ENCODE measurements at places on chromosomes 4 and X.

DNA sequence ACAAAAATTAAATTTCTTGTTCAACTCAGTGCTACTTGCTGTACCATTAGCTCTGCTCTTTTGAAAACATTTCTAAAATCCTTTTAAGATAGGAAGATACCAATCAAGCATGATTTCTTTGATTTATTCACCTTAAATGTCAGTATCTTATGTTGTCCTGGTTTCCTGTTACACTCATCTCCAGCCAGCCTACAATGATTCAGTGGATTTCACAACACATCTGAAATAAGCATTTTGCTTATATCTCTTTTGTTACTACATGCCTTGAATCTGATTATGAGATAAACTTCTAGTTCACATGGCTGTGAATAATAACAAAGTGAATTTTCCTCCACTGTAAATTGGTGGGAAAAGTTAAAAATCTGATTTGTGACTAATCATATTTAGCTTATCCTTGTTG, 112.5 kb upstream of the BMP3 start:
- H3K27me3 ChIP-seq: no peaks in the 10 kb centered on the region
- H3K4me1 ChIP-seq: no peaks in the 10 kb centered on the region
- no peak overlapping the region for H3K4me3 ChIP-seq
- no peak for DNase-seq

DNA sequence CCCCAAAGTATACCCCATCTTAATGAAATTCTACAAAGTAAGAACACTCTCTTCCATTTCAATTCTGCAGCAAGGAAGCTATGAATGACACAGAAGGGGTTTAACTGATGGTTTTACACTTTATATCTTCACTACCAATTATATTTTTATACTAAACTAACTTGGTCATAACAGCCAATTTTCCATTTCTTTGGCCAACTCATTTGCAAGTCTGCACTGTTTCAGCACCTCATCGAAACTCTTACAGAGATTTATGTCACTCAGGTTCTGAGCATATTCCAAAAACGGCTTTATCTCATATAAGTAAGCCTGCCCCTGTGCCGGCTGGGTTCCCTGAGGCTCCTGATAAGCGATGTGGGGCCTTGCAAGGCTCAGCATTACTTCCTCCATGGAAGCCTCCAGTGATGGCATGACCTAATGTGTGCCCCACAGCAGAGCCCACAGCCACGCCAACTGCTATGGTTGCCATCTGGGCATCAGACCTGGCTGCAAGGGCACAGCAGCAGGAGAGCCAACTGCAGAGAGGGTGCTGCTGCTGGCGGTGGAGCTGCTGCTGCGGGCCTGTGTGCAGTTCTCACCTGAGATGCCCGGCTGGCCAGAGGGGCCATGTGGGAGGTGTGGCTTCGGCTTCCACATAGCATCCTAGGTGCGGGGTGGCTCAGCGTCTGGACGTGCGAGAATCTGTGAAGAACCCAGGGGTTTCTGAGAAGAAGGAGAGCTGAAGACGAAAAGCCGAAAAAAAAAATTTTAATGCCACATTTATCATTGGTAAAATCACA, 13.4 kb upstream of the IBSP start:
- H3K4me1 ChIP-seq: no peaks in the 10 kb centered on the region
- no peak overlapping the region for H3K4me3 ChIP-seq
- no peaks in the 10 kb centered on the region for H3K27me3 ChIP-seq
- H3K36me3 ChIP-seq: no peaks in the 10 kb centered on the region
- H3K27ac ChIP-seq: no peak overlapping the region
- DNase-seq: no peak

- no peak overlapping the region for H3K4me3 ChIP-seq
- no peak for DNase-seq
- no peak overlapping the region for H3K27ac ChIP-seq
- no peaks in the 10 kb centered on the region for H3K4me1 ChIP-seq
- no peaks in the 10 kb centered on the region for H3K36me3 ChIP-seq
- H3K27me3 ChIP-seq: no peaks in the 10 kb centered on the region
Observed at GRCh38 chr4:102076622-102077021, 268.7 kb downstream of the SLC39A8 start.

DNA sequence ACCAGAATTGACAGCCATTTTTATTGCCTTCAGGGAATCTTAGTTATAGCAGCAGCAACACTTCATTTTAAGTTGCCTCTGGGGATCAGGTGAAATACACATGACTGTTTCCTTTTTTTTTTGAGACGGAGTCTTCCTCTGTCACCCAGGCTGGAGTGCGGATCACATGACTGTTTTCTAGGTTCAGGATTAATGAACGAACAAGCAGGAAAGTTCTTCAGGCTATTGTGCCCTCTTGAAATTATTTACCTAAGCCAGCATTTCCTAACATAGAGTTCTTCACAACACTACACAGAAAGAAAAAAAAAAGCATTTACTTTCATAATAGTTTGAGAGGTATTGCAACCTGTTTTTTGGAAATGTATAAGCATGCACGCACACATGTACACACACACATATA, 2032.8 kb downstream of the PCDH7 start:
- DNase-seq: no peak
- H3K36me3 ChIP-seq: no peaks in the 10 kb centered on the region
- H3K27me3 ChIP-seq: no peaks in the 10 kb centered on the region
- no peak overlapping the region for H3K4me3 ChIP-seq

DNA sequence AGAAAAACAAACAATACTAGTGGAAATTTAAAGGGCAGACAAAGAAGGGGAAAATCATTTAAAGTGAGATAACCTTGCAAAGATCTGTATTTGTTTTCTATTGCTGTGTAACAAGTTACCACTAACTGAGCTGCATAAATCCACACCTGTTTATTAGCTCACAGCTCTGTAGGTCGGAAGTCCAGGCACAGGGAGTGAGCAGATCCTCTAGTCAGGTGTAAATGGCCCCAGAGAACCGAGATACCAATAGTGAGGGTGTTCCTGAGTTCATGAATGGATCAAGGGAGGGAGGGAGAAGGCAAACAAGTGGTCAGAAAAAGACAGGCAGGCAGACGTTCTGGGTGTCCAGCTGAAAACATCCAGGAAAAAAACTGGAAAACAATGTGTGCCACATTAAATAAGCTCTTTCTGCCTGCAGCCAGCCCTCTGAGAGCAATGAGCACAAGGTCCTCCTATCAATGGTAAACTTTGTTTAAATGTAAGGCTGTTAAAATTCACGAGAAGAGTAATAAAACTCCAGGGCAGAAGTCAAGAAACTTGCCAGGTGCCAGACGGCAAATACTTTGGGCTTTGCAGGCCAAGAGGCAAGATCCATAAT, 25.0 kb downstream of the ADGRA3 start:
- H3K4me3 ChIP-seq: no peak overlapping the region
- H3K27me3 ChIP-seq: no peaks in the 10 kb centered on the region
- no peaks in the 10 kb centered on the region for H3K36me3 ChIP-seq
- H3K4me1 ChIP-seq: no peaks in the 10 kb centered on the region
- H3K27ac ChIP-seq: no peak overlapping the region

DNA sequence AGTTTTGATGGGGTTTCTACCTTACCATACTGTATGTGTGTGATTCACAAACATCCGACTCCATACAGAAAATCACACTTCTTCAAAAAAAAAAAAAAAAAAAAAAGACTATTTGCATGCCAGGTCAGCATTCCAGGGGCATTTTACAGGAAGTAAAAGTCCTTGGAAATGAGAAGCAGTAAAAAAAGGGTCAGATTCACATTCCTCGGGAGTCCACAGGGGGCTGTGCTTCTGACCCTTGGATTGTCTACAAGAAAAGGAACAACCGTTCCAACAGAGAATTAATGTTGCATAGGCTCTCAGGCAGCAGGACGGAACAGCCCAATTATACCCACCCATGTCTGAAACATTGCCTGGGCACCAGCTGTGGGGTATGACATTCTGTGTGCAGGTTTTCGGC, 290.3 kb downstream of the LDB2 start:
- DNase-seq: no peak
- no peak overlapping the region for H3K4me3 ChIP-seq
- no peaks in the 10 kb centered on the region for H3K36me3 ChIP-seq
- H3K4me1 ChIP-seq: no peaks in the 10 kb centered on the region
- no peaks in the 10 kb centered on the region for H3K27me3 ChIP-seq

DNA sequence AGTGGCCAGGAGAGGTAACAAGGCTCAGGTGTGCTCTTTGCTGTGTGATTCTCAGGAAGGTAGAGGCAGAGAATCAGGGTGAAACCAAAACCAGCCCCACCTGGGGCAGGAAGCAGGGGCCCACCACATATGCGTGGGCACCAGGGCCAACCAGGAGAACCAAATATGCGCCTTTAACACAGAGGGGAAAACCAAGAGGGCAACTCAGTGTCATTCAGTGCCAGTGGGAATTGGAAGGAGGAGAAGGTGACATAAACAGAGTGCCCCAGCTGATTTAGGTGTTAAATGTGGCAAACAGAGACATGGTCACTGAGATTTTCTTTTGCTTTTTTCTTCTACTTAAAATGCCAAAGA, 106.8 kb upstream of the MAMLD1 start:
- H3K4me1 ChIP-seq: no peaks in the 10 kb centered on the region
- DNase-seq: no peak

Data from MM.1S (cell line).